Thoracic aorta (tissue), 2 donors: ENCODE measurements at places on chromosomes 4 and X.

GRCh38 chrX:140132937-140133336 lies 167.6 kb upstream of the CXorf66 start:
- no peaks in the 10 kb centered on the region for H3K27me3 ChIP-seq
- no peaks in the 10 kb centered on the region for H3K4me1 ChIP-seq
- H3K36me3 ChIP-seq, result no peaks in the 10 kb centered on the region
- DNase-seq, result no peak
- H3K27ac ChIP-seq, result no peak overlapping the region
- no peak overlapping the region for H3K4me3 ChIP-seq

- H3K4me3 ChIP-seq, result no peak overlapping the region
- no peaks in the 10 kb centered on the region for H3K36me3 ChIP-seq
- no peak overlapping the region for H3K27ac ChIP-seq
- no peaks in the 10 kb centered on the region for H3K27me3 ChIP-seq
These were observed 36.4 kb upstream of the PLAC1 start for GRCh38 chrX:134694333-134695322.

GRCh38 chr4:76659103-76659490 lies 224.1 kb downstream of the SHROOM3 start:
- no peak overlapping the region for H3K4me3 ChIP-seq
- H3K36me3 ChIP-seq, result no peaks in the 10 kb centered on the region
- DNase-seq, result no peak
- no peaks in the 10 kb centered on the region for H3K27me3 ChIP-seq
- H3K27ac ChIP-seq, result peak overlapping the region; percentile 87

GRCh38 chr4:2024683-2025082 lies 15.9 kb upstream of the NELFA start:
- H3K27ac ChIP-seq, result no peak overlapping the region
- no peaks in the 10 kb centered on the region for H3K27me3 ChIP-seq
- H3K36me3 ChIP-seq, result no peaks in the 10 kb centered on the region
- DNase-seq, result no peak
- no peak overlapping the region for H3K4me3 ChIP-seq
